ENCODE measurements at places on chromosomes 5 and 9.

DNA sequence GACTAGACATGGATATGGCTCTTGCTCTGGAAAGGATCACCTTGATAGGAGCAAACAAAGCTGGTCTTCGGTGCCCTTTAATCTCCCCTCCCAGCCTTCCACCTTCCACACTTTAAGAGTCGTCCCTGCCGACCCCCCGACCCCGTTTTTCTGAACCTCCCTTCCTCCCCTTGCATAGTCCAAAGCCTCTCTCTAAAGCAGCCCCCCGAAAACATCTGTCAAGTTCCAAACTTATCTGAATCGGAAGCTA lies 423 bp upstream of the NUP214 start:
- no peak for DNase-seq

- DNase-seq = no peak
These were observed 292.3 kb upstream of the WWC1 start for GRCh38 chr5:167999182-167999581.

DNA sequence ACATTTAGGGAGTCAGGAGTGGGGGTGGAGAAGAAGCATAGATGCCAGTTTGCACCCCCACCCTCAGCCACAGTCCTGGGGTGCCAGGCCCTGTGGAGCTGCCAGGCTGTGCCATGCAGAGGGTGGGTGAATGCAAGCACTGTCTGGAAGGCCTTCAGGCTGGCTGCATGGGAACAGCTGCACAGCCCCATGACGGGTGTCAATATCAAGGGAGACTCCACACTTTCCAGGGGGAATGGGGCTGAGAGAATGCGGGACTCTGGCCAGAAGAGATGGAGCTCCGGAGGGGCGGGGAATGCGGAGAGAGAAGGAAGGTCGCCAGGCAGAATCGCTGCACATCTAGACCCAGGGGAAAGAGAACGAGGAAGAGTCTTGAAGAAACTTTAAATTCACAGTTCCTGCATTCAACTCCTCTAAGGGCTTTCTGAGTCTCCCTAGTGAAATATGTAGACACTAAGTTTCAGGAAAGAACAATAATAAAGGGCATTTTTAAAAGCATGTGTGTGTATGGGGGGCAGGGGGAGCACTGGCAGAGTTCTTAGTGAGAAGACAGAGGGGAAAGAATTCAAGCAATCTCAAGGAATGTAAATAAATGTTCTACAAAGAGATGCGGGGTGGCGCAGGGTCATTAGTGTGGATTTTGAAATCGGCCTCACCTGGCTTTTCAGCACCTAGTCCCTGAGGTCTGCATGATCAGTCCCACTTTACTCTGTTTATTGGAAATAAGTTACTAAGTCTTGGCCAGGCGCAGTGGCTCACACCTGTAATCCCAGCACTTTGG lies 59.1 kb downstream of the BOD1 start:
- DNase-seq = no peak

GRCh38 chr5:127340606-127341005 lies 50.0 kb downstream of the MEGF10 start:
- DNase-seq = no peak

- no peak for DNase-seq
These were observed 45.8 kb downstream of the THOC3 start for GRCh38 chr5:175922192-175922885.

DNA sequence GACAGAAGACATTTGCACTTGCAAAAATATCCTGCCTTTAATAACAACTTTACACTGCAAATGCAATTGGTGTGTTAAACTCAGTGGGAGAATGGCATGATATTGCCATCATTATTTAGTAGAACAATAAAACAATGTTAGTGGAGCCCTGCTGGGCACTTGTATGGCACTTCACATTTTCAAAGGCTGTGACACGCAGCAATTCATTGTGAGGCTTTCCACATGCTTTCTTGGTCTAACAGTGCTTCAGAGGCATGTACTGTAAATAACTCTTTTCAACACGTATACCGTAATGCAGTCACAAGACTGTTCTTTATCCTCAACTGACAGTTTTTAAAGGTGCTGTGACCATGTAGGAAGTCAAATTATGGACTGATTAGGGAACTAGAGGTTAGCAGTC lies 155.5 kb upstream of the EPB41L4A start:
- no peak for DNase-seq

- no peak for DNase-seq
These were observed 8.8 kb downstream of the BARHL1 start for GRCh38 chr9:132591244-132591643.

DNA sequence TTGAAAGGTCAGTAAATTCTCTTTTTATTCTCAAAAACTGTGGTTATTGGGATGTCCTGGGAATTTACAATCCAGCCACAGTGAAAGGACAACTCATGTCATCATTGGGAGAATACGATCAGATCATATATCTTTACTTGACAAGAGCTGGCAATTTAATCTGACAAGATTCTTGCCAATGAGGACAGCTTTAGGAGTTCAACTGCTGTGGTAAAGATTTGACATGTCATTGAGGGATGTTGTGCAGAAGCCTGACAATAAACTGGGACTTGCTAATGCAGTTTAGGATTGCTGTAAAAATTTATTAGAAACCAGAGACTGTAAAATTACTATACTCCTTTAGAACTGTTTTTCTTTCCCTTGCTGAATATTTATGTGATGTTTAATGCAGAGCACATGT lies 1131.0 kb downstream of the MAT2B start:
- no peak for DNase-seq
